CD4-positive, alpha-beta T cell treated with Interleukin-21 for 1 hour (primary cell): ENCODE measurements at places on chromosomes 16 and 17.

GRCh38 chr16:73565263-73565662, 517.3 kb upstream of the ZFHX3 start:
- no peak for DNase-seq

DNA sequence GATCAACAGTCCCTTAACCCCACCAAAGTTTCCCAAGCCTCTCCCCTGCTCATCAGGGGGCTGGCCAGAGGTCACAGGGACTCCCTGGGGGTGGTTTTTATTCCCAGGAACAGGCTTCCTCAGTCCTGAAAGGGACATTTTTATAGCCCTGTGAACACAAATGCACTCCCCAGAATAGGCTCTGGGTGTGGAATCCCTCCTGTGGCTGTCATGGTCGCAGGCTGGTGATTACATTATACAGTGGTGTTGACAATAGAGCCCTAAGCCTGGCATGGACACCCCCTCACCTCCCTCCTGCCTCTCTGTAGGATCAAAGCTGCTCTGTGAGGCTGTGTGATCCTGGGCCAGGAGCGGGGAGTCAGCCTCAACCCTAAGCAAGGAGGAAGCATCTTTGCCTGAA, 1.4 kb upstream of the CA4 start:
- no peak for DNase-seq

DNA sequence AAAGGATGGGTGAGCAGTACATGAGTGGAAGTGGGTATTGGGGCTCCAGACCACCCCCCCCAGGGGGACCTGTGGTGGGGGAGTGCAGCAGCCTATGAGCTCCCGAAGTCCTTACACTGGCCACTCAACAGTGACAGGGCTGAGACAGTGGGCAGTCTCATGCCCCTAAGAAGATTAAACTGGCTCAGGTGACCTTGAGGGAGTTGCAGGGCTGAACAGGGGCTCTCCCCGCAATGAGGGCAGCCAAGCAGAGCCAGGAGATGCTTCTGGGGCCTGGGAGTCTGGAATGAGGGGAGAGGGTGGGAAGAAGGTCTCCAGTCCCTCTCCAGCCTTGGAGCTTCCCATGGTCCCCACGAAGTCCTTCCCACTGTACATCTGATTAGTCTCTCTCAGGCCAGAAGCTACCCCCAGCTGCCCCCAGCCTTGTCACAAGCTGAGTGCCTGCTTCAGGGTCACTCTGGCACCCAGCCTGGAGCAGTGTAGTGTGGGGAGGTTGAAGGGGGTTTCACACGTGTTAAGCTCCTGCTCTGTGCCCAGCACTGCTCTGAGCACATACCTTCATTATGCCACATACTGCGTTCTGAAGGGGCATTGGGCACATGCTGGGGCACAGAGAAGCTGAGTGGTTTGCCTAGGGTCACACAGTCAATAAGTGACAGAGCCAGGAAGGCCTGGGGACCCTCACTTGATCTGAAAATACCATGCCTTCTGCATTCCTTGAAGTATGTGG, 1.0 kb upstream of the CDH16 start:
- no peak for DNase-seq

DNA sequence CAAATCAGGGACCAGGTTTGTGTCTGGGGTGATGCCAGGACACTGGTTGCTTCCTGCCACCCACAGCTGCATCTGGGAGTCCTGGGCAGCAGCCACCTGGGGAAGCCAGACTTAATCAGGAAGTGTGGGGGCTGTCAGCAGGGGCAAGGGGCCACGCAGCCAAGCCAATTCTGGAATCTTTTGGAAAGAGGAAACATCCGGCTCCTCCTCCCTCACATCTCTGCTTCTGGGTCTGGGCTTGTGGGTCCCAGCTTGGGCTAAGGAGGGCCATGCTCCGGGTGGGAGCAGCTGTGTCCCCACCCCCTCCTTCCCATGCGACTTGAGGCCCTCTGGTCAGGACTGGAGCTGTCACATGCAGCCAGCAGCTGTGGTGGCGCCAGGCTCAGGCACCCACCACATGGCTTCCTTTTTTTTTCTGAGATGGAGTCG, 37.0 kb upstream of the CCDC182 start:
- DNase-seq, result no peak

- DNase-seq, result no peak
Measured at GRCh38 chr16:2988590-2989099, 8.4 kb upstream of the PKMYT1 start.

DNA sequence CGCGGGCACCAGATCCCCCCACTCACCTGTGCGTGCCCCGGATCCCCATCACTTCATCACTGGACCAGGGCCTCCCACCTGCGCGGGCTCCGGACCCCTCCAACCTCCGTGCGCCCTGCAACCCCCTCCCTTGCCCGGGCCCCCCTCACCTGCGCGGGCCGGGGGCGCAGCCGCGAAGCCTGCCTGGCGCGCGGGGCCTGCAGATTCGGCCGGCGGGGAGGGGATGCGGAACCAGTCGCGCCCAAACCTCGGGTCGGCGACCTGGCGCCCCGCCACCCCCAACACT, 202 bp downstream of the CEP131 start:
- DNase-seq, result no peak

DNA sequence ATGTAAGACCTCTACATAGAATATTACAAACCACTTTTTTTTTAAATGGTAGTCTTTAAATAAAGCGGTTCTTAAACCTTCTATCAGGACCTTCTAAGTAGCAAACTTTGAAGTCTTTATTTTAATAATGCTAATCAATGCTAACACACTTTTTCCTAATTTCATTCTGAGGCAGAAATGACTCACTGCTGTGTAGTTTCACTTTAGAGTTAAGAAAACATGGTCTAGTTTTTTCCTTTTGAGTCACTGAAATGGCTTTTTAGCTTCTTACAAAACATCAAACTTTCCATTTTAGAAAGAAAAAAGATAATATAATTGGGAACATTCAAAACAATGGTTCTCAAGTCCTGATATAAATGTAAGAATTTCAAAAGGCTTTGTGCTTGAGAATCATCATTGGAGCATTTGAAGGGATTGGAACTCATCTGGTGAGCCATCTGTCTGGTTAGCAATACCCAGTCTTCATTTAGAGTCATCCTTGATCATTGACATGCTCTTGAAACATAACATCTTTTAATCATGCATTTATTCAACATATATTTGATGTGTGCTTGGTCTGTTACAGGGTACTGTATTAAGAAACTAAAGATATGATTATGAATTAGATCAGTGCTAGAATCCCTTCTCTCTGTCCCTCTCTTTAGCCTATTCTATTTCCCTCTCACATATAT, 258.3 kb upstream of the MON1B start:
- no peak for DNase-seq

- no peak for DNase-seq
Measured at GRCh38 chr17:14760212-14760611, 459.3 kb downstream of the HS3ST3B1 start.

DNA sequence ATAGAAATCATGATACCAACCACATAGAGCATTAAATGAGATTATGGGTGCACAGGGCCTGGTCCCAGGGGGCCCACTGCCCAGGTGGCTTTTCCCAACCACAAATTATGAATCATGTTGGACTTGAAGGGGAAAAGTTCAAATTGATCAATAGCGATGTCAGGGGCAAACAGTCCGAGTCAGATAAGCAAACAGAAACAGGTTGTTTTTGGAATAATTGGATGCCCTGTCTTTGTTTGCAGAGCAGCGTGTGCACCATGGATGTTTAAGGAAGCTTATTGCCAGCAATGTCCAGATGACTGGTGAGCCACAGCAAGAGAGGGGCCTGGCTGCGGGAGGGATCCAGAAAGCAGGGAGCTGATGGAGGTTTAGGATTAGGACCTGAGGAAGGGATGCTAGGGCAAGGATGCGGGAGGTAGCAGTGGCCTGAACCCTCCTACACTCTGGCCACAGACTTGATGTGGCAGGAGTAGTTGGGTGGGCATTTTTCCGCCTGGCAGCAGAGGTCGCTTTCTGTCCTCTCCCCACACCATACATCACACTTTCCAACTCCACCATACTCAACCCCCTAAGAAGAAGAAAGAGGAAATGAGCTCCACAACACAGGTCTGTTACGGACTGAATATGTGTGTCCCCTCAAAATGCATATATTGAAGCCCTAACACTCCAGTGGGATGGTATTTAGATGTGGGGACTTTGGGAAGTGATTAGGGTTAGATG, 266.4 kb upstream of the RPL38 start:
- DNase-seq, result no peak

DNA sequence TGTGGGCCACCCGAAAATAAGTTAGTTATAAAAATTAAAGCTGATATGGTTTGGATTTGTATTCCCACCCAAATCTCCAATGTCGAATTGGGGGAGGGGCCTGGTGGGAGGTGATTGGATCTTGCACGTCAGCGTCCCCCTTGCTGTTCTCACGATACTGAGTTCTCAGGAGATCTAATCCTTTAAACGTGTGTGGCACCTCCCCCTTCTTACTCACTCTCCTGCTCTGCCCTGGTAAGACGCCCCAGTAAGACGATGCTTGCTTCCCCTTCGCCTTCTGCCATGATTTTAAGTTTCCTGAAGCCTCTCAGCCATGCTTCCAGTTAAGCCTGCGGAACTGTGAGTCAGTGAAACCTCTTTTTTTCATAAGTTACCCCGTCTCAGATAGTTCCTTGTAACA, 35.4 kb downstream of the SYCE1L start:
- no peak for DNase-seq

DNA sequence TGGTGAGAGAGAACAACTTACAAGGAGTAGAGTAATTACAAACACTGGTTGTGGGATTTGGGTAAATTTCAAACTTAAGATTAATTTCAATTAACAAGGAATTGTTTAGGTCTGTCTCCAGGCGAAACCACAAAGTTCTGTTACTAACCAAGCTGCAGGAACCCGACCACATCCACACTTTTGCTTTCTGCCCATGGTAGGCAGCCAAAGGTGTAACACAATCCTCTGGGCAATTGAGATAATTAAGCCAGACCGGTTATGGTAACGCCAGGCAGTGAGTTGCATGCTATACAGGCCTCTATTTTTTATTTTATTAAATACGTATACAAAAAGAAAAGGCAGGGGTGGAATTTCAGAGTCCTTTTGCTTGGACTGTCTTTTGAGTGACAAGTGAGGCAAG, 12.0 kb downstream of the KCNJ2 start:
- DNase-seq, result no peak

- peak; percentile 9 for DNase-seq
Measured at GRCh38 chr17:56918916-56919315, 5.1 kb upstream of the TRIM25 start.

DNA sequence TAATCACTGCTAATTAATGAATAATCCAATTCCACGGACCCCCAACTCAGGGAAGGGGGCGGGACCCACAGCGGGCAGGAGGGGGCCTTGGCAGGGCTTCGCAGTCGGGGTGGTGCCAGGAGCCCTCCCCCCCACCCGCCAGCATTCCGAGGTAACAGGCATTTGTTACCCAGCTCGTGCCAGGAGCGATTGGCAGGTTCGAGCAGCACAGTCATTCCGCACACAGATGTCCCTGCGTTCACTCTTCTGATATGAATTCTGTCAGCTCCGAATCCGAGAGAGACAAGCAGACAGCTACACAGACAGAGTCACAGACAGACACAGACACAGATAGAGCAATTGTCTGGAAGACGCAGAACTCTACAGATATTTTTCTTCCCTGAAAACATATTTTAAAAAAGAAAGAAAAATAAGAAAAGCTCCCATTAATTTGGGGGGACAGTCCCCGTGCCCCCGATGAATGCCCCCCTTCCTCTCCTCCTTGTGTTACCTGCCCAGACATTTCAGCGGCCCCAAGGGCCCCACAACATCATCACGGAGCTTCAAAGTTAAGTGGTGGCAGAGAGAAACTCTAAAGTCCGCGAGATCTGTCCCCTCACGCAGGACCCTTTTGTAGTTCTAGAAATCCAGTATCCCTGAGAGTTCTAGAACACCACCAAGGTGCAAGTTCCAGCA, 10.2 kb downstream of the NEUROD2 start:
- DNase-seq, result no peak

DNA sequence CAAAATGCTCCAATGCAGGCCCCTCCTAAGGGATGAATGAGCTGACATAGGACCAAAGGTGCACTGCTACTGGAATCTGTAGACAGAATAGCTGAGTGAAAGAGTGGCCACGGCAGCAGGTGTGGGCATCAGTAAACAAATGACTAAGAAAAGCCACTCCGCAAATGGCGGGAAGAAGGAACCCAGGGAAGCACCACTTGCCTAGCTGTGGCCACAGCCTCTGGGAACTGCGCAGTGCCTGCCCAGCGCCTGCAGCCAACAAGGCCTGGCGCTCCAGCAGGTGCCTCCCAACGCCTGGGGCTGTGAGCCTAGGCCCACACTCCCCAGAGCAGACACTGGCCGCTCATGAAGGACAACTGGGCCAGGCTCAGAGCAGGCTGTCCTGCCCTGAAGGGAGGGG, 11.8 kb downstream of the PEMT start:
- DNase-seq, result no peak

DNA sequence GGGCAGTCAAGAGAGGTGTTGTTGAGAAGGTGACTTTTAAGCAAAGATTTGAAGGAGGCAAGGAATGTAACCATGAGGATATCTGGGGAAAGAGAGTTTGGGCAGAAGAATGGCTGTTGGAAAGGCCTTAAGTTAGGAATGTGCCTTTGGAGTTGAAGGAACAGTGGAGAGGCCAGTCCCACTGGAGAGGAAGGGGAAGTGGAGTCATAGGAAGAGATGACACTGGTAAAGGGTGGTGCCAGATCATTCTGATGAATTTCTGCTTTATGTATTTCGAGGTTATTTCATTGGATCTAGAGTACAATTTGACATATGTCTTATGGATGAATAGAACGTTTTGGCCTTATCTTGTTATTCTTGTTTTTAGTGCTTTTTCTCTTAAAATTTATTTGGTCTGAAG, 93.5 kb downstream of the WWP2 start:
- no peak for DNase-seq

DNA sequence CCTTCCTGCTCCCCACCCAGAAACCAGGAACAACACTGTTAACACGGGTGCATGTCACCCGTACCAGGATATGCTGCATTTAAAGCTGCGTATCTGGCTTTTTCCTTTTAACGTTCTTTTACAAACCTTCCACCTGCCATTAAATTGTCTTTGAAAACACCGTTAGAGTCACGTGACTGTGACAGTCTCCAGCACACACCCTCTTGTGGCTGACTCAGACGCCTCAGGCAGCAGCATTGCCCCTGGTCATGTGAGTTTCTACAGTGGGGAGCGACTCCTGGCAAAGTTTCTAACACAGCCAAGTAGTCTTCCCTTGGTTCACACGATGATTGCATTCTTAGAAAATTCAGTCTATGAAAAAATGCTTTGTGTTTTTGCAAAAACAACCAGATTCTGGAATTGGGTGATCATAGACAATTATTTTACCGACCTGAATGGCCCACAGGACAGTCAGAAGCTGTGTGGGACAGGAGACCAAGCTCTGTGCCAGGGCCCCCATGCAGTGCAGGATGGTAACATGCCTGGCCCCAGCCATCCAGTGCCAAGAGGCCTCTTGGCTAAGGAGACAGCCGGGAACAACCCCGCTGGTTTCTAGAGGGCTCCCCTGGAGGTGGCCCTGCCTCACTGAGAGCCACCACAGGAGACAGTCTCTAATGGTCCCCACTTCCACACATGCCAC, 199.1 kb downstream of the KATNIP start:
- DNase-seq, result peak; percentile 42

DNA sequence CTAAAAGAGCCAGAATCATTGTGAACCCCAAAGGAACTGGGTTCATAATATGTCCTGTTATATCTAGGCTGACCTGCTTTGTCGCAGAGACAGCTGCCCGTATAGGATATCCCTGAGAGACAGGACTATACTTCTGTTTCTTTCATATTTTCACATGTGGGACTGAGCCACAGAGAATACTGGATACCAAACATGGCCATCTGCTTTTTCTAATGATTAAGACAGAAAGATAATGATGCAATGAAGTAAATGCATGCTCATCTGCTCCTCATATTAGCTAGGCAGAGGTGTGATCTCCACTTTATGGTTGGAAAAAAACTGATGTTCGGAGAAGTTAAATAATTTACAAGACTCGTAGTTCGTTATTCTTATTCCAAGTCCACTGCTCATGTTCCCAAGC, 160.4 kb downstream of the AATF start:
- DNase-seq, result no peak

- no peak for DNase-seq
Measured at GRCh38 chr17:11495613-11496012, 102.7 kb upstream of the DNAH9 start.
